ENCODE measurements at places on chromosomes 1 and 21.

DNA sequence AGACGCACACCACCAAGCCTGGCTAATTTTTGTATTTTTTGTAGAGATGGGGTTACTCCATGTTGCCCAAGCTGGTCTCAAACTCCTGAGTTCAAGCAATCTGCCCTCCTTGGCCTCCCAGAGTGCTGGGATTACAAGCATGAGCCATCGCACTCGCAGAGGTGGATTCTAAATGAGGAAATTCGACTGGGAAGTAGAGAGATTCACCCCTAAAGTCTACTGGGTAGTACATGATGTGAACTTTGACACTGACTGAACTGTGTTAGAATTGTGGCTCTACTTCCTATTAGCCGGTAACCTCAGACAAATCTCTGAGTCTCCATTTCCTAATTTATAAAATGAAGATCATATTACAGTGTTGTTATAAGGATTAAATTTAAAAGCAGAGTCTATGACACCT, 276.0 kb upstream of the NR5A2 start:
- DNase-seq = no peak

GRCh38 chr1:26005434-26006105, 7.7 kb upstream of the PAFAH2 start:
- DNase-seq = no peak

GRCh38 chr1:244344001-244344400, 107.7 kb downstream of the ADSS2 start:
- no peak for DNase-seq

GRCh38 chr1:219757890-219758289, 145.0 kb upstream of the ZC3H11B start:
- DNase-seq = no peak

DNA sequence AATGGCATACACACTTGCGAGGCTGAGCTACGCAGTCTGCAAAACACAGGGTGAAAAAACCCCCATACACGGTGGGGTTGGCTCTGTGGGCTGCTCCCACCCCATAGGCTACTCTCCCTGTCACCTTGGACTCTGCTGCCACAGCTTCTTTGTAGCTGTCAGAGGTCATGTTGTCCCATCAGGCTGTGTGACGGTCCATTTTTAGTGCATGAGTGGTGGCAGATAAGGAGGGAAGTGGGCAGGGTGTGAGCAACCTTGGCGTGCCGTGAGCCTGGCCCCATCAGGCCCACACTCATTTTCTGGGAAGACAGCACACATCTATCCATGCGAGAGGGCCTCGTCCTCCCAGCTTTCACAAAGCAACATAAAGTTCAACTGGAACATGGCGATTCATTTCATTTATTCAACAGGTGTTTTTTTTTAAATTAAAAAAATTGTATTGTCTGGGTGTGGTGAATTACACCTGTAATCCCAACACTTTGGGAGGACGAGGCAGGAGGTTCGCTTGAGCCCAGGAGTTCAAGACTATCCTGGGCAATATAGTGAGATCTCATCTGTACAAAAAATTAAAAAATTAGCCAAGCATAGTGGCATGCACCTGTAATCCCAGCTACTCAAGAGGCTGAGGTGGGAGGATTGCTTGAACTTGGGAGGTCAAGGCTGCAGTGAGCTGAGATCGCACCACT, 9.5 kb downstream of the GPR137B start:
- DNase-seq = no peak

- no peak for DNase-seq
Measured at GRCh38 chr1:30834253-30834652, 74.3 kb downstream of the SDC3 start.

DNA sequence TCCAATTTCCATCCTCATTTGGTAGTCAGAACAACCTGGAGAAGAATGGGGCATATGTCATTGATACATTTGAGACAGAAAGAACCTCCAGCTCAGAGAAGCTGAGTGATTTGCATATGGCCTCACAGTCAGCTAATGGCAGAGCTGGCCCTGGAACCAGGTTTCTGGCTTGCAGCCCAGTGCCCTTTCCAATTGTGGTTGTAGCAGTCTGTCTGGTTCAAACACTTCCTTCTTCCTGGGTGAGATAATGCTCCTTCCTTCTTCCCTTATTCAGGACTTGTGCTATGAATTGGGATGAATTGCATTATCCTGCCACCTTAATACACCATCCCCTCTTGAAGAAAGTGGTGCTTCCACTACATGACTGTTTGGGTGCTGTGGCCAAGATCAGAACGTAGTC, 24.2 kb downstream of the SLC5A9 start:
- DNase-seq = no peak

DNA sequence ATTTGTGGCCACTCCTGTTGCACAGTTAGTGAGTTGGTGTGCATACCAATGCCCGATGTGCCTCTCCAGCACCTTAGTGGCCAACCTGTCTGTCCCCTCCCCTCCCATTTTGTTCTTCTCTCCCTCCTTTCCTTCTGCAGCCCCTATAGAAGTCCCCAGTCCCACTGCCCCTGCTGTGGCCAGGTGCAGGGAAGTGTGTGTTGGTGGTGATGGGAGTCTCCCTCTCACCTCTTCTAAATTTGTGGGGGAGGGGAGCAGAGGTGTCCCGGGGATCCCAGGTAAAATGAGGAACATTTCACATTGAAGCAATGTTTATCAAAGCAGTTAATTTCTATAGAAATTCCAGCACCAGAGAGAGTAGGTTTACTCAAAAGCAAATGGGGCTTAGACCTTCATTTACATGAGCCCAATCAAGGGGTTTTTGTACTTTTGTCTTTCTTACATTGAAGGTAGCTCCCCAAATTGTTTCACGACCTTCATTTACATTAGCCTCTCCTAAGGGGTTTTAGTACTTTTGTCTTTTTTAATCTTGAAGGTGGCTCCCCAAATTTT, 3.0 kb upstream of the C1orf21 start:
- no peak for DNase-seq

DNA sequence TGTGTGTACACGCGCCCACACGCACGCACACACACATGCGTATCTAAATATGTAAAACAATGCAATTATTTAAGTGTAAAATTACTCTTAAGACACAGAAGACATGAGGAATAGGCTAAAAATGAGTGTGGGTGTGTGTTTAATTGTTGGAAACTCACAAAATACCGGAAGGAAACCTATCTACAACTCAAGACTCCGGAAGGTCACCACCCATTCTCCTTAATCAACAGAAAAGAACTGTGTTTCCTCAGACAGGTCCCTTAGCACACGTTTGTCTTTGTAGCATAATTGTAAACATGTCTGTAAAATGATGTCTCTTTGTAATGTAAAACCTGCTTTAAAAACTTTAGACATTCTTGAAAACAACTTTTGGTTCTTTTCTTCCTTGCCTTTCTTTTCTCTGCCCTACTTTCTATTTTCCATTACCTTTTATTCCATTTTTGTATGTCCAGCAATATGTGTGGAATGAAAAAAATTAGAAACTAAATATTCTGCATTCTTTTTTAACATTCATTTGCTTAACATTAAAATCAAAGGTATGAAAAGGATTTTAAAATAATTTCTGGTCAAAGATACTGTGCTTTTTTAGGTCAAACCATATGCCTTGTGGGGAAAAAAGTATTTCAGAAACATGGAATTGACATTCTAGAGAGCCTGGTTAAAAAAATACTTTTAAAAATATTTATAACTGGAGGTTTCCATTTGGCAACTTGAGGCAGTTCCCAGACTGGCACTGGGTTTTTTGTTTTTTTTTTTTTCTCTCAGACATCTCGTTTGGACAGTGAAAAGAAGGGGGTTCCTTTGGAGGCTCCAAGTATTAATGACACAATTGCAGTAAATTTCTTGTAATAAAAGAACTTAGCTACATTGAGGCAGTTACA, 46.2 kb downstream of the ATP5PF start:
- no peak for DNase-seq
